ENCODE measurements at places on chromosomes 2 and 18.

DNA sequence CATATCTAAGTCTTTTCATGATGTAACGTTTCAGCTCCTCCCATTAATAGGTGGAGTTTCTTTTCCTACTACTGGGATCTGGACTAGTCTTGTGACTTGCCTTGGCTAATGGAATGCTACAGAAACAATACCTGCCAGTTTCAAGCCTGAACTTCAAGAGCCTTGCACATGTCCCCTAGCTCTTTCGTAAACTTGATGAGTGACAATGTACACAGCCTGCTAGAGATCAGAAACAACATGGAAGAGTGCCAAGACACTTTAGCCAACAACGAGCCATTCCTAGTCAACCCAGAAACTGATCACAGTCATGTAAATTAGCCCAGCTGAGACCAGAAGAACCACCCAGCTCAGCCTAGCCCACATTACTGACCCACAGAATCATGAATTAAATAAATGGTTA lies 24.8 kb upstream of the STK39 start:
- no peak for DNase-seq

DNA sequence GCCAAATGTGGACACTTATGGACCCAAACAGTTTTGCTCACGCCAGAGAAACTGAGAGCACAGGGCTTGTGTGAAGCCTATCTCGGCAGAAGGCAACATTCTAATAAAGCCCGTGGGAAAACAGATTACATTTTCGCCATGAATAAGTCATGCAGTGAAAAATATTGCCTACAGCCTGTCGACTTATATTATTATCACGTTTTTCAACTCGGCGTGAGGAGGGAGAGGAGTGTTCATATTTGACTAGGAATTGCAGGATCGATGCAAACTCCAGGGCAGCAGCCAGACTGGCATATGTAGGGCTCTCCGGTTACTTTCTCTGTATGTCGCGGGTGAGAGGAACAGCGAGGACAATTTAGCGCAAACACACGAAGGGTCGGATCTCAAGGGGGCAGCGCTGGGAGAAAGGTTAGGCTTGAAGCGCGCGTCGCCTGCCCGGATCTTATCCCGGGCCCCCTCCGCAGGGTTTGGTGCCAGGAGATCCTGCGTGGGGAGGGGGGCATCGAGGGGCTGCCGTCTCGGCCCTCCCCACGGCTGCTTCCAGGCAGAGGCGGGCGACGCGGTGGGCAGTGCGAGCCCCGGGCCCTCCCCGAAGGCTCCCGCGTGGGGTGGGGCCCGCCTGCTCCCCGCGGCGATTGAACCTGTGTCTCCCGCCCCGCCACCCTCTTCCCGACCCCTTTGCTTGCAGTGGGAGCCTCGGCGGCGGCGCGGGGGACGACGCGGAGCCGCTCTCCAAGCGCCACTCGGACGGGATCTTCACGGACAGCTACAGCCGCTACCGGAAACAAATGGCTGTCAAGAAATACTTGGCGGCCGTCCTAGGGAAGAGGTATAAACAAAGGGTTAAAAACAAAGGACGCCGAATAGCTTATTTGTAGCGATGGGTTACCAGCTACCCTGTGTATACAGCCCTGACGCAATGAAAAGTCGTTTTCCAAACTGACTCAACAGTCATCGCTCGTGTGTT lies 4.4 kb downstream of the ADCYAP1 start:
- no peak for DNase-seq

- DNase-seq, result peak; percentile 4
Observed at GRCh38 chr2:75064691-75065396, 106.4 kb downstream of the POLE4 start.

GRCh38 chr2:18046558-18047212 lies 168.2 kb downstream of the KCNS3 start:
- DNase-seq, result no peak

GRCh38 chr2:231388725-231389346 lies 6.7 kb upstream of the B3GNT7 start:
- DNase-seq, result no peak

DNA sequence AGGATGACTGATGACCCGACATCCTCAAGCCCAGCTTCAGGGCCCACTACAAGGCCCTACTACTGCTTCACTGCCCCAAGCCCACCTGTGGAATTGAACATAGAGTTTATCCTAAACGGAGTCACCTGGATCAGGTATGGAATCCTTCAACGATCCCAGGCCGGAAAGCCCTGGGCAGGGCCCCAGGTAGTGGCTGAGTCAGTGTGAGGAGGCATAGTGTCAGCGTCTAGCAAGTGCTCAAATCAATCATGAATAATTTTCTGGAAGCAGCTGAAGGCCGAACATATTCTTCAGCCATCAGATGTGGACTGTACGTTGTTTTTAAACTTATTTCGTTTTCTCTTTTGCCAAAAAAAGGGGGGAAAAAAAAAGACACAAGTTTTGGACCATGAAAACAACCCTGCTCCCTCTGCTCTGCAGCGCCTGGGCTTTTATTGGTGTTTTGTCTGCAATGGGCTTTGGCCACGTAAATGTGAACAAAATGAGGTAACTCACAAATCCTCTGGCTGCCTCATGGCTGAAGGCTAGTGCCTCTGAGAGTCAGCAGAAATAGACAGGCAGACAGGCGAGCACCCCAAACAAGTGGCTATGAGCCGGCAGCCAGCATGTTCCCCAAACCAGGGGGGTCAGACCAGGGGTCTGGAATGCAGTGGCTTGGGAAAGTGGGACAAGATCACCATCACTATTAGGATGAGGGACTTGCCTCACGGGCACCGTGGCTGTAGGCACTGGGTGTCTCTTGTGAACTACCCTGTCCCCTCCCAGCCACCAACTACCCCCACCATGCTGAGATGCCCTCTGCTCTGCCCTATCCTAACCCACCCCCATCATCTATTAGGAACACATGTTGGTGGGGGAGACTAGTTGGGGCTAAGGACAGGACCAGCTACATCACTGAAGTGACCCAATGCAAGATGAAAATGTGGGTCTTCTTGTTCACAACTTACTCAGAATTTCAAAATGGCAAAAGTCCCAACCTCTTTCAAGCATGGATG lies 51.4 kb downstream of the TTC32 start:
- DNase-seq, result no peak

DNA sequence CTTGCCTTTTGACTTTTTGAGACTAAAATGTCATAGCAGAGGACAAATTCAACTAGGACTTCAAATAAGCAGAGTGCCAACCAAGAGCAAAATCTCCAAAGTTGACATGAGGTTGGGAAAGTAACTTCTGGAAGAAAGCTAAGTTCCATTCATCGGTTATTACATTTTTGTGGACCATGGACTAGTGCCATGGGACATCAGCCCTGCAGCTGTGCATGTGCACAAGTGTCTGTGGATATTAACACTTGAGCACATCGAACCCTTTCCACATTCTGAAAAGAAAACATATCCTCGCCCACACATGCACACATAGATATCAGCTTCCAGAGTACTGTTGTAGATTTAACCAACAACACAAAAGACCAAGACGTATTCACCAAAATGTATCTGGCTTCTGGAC lies 262.6 kb downstream of the NYAP2 start:
- DNase-seq, result no peak

- DNase-seq, result no peak
Observed at GRCh38 chr2:33448220-33448899, 28.1 kb upstream of the RASGRP3 start.
